ENCODE measurements at places on chromosomes 12 and 14.

DNA sequence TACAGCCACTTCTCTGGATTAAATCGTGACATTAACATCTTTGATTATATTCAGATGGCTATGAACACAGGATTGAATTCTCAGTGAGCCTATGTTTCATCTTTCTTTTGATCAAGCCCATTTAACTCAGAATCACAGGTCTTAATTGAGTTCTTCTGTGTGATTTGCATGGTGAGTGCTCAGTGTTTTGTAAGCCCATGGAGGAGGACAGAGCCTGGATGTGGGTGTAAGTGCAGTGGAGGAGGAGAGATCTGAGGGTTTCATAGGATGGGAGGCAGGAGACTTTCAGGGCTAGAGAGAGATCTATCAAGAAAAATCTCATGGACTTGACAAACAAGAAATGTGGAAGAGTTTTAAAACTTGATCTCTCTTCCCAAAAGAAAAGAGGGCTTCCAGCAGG, 5.3 kb upstream of the TESPA1 start:
- DNase-seq = no peak

DNA sequence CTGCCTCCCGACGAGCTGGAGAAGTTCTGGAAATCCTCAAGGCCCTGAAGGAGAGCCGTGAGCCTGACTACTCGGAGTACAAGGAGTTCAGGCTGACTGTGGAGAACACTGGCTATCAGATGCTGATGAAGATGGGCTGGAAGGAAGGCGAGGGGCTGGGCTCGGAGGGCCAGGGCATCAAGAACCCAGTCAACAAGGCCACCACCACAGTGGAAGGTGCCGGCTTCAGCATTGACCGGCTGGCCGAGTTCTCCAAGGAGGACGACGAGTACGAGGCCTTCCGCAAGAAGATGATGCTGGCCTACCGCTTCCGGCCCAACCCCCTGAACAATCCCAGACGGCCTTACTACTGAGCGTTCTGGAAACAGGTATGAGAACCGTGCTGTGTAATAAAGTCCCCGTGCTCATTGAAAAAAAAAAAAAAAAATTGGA, 366.1 kb upstream of the ATXN7L3B start:
- no peak for DNase-seq

GRCh38 chr12:124481257-124481750, 86.1 kb downstream of the NCOR2 start:
- no peak for DNase-seq

DNA sequence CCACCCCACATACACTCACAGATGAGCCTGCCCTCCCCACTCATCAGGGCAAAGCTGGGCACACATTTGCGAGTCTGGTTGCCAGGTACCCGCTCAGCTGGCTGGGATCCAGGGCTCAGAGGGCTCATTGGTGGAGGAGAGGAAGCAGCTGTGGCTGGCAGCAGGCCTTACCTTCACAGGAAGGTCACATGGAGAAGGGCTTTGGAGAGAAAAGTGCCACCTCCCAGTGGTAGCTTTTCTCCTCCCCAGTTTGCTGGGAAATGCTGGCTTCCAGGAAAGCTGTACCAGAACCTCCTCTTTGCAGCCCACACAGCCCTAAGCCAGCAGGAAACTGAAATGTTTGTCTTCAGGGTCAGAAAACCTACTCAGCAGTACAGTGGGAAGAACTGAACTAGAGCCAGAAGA, 55.6 kb downstream of the LGMN start:
- no peak for DNase-seq

GRCh38 chr12:130966443-130967030, 12.8 kb downstream of the ADGRD1 start:
- DNase-seq = no peak

GRCh38 chr12:102722147-102722546, 194.9 kb downstream of the PAH start:
- DNase-seq = no peak

DNA sequence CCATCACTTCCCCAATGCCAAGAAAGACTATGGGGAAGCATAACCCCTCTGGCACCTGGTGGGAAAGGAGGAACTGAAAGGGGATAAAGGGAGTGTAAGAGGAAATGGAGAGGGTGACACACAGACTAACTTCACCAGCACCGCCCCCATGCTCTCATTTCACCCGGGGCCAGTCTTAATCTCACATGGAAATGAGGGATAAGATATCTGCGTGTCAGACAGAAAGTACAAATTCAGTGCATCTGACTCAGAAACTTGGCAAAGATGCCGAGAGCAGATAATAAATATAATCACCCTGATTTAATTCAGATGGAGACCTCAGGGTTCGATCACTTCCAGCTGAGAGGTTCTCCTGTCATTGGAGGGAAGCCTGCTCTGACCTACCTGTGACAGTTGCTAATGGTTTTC, 191.6 kb downstream of the DUSP6 start:
- no peak for DNase-seq

DNA sequence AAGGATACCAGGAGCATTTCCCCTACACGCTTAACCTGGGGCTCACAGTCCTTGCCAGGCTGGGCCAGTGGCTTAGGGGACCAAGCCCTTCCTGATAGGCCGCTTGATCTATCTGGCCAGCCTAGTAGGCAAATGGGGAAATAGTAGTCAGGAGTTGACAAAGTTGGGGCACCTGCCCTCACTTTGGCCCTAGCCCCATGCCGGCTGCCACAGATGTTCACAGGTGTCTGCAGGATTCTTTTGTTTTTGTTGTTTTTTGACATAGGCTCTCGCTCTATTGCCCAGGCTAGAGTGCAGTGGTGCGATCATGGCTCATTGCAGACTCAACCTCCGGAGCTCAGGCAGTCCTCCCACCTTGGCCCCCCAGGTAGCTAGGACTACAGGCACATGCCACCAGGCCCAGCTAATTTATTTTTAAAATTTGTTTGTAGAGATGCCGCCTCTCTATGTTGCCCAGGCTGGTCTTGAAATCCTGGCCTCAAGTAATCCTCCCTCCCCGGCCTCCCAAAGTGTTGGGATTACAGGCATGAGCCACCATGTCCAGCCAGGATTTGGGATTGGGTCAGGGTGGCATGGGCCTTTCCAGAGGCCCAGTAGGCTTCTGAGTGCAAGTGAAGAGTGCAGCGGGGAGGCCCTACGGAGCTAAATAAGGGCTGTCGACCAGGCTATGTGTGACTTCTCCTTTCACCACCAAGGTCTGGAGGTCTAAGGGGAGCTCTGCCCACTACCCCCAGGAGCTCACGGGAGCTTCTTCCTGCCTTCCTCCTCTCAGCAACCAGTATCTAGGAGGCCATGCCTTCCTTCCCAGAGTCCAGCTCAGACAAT, 15.5 kb upstream of the HDAC7 start:
- no peak for DNase-seq

DNA sequence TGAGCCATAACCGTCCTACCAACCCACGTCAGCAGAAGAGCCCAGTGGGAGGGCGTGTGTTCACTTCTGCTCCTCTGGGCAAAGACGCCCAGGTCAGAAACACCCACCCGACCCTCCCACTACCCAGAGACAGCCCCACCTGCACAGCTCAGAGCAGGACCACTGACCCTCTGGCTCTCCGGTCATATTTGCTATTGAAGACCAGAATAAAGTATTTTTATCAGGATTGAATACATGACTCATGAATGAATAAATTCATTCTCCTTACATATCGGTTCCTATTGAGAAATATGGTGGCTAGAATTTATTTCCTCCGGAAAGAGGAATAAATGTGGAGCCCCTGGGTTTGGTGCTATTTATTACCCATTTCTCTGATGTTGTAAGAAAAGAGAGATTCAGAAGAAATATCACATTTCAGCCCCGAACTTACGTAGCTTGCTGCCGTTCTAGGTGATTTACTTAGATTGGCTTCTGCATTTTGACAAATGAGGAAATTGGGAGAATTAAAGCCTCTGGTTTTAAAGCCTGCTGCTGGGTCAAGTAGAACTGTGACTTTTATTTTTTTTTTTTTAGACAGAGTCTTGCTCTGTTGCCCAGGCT, 36.4 kb upstream of the P2RX7 start:
- DNase-seq = no peak

- no peak for DNase-seq
Measured at GRCh38 chr12:27324530-27324929, 8.1 kb upstream of the BMAL2 start.

DNA sequence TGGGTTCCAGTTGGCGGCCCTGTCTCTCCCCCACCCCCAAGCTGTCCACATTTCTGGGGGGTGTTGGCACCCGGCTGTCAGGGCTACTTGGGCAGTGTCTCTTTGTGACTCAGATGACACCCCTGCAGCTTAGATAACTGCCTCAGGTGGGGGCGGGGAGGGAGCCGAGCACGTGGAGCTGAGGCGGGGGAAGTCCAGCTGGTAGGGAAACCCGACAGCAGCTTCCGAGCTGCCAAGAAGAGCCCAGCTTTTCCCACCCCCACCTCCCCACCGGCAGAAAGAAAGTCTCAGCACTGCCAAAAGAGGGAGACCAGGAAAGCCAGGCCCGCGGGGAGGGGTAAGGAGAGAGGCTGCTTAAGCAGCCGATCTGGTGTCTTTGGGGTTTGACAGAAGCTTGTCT, 1.4 kb downstream of the LRTM2 start:
- DNase-seq = no peak

GRCh38 chr14:100589071-100589759, 2.0 kb upstream of the BEGAIN start:
- DNase-seq = no peak

GRCh38 chr12:116210762-116211161, 66.7 kb downstream of the MED13L start:
- DNase-seq = no peak

DNA sequence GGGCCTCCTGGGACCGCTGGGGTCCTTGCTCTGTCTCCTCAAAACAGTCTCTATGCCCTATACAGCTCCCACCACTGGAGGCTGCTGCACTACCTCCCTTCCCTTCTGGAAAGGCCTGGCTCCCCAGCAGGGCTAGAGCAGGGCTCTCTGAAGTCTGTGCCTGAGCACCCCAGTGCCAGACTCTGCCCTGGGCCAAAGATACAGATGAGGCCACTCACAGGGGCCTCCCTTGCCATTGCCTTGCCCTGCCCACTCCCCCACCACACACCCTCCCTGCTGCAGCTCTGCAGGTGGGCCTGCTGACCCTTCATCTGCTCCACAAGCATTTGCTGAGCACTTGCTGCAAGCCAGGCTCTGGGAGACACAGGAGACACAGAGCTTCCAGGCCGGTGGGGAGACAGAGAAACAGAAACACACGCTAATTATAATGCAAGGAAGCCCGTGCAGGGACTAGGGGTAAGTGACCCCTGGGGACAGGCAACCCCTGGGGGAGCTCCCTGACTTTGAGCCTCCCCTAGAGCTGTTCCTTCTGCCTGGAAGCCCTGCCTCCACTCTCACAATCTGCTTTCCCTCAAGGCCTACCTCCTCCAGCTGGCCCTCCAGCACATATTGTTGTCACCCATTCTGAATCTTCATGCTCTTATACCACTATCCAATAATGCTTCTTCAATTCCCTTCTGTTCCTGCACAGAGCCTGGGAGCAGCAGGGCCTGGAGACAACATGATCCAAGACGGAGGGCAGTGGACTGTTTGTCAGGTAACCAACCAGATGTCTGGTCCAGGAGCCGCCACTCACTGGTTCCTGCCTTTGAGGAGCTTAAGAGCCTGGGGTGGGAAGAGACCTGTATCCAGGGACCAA, 32.6 kb upstream of the PNMA1 start:
- no peak for DNase-seq

Data from activated gamma-delta T cell (primary cell).